Glomerular endothelial cell (primary cell): ENCODE measurements at places on chromosomes 13 and 19.

GRCh38 chr13:110706570-110707372 lies 855 bp upstream of the CARS2 start:
- no peak for DNase-seq

DNA sequence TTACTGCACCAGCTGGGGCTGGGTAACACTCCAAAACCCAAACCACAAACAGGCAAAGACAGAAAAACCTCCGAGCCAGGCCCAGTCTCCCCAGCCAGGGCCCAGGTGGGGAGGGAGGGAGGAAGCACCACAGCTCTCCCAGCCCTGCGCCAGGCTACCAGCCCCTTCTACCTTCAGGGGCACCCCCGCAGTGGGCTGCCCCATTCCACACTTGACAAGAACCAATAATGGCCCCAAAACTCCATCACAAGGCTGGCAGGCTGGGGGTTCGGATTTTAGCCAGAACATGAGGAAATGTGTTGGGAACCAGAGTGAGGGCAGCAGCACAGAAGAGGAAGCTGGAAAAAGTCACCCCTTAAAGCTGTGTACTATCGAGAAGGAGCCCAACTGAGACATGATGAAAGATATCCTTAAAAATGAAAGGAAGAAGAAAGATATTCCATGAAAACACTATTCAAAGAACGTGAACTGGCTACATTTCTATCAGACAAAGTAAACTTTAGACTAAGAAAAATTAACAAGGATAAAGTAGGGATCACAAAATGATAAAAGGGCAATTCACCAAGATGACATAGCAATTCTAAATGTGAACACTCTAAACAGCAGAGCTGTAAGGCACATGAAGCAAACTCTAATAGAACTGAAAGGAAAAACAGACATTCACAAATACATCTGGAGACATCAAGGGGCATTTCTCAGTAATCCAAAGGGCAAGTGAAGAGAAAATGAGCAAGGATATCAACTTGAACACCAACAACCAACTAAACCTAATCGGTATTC lies 12.9 kb downstream of the TUBGCP3 start:
- DNase-seq, result no peak

DNA sequence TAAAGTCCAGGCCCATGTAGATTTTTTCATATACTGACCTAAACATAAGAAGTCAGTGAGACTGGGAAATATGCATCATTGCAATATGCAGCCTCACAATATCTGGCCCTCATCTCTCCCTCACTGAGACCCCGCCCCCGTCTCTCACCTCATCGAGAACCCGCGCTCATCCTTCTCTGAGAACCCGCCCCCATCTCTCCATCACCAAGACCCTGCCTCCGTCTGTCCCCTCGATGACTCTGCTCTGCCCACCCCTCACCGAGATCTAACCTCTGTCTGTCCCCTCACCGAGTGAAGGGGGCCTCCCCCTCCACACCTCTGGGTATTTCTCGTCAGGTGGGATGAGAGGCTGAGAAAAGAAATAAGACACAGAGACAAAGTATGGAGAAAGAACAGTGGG lies 20.5 kb upstream of the ZNF846 start:
- no peak for DNase-seq

GRCh38 chr19:42292963-42293362 lies 9.0 kb upstream of the PRR19 start:
- DNase-seq, result no peak

GRCh38 chr19:28987177-28987576 lies 225.8 kb downstream of the UQCRFS1 start:
- DNase-seq, result no peak

DNA sequence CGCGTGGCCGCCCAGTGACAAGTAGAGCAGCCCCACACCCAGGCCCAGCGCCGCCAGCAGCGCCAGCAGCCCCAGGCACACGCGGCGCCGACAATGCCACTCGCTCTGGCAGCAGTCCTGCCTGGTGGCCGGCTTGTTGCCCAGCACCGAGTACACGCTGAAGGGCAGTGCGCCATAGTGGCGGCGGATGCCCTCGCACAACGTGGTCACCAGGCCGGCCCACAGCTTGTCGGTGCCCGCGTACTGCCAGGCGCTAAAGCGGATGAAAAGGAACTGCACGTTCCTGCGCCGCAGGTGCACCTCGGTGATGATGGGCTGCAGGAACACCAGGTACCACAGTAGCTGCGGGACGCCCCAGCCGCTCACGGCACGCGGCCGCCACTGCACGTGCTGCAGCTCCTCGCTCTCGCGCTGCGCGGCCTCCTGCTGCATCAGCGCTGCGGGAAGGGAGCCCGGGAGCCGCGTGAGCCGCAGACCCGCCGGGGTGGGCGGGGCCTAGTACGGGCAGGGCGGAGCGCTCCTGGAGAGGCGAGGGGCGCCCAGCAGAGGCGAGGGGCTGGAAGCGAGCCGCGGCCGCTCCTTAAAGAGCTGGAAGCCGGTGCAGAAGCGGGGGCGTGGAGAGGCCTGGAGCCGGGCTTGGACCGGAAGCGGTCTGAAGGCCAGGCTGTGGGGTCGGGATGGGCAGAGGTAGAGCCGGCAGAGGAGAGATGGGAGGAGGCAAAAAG lies 7.3 kb downstream of the NKPD1 start:
- no peak for DNase-seq

- no peak for DNase-seq
These were observed 10.6 kb downstream of the GPI start for GRCh38 chr19:34375598-34375997.

DNA sequence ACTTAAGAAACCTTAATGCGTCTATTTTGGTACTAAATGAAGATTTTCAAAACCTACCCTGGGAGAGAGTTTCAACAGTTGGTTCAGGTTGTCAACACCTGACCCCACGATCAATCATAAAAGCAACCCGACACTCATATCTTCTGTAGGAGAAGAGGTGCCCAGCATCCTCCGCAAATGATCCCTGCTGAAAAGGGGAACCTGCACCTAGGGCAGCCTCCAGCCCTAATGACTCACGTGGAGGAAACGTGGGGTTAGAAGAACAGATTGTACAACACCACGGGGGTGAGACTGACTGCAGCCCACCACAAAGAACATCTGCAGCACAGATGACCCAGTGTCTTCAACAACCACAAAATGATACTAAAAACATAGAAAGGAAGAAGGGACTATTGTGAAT lies 116.3 kb downstream of the RAB20 start:
- no peak for DNase-seq

DNA sequence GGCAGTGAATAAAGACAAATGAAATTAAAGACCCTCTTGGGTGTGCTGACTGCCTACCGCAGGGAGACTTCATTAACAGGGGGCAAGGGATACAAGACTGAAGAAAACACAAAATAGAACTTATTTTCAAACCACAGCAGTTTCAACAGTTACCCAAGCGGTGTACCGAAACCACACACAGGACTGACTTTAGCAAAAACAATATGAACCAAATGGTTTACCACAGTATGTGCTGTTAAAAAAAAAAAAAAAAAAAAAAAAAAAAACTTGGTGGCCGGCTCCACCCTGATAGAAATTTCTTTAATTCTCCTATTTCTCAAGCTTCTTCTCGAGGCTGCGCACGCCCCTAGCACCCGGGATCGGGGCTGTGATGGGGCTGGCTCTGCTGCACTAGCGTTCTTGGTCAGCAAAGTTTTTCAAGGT lies 42.6 kb downstream of the KLF2 start:
- no peak for DNase-seq

- DNase-seq, result no peak
These were observed 1132.6 kb upstream of the SLC10A2 start for GRCh38 chr13:104198801-104199200.

DNA sequence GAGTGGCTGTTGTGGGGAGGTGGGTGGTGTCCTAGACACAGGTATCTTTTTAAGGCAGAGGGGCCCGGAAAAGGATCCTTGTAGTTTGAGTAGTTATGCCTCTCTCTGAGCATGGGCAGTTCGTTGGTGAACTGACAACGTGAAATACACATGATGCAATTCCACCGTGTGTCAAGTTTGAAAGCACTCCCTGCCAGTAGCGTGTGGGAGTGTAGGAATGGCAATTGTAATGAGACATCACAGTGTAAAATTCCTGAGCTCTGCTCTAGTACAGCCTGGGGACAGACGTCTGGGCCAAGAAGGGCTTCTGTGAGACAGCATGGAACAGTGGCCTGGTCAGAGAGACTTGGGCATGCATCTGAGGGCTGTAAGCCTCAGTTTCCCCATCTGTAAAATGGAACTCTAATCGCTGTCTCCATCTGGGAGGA lies 10.4 kb upstream of the ASF1B start:
- no peak for DNase-seq

DNA sequence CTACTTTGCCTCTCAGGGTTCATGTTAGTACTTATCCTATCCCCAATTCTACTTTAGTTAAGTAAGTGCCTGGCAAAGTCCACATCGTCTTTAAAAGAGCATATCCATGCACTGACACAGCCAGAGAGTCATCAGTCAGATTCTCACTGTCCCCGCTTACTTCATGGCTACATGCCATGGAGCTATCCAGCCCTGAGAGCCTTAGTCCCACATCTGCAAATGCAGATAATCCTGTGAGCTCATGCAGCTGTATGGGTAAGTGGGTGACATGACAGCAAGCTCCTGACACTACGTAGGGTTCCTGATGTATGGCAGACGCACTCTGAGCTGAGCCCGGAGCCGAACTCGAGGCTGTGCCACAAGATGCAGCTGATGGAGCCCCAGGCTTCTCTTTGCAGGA lies 661.5 kb downstream of the LIG4 start:
- no peak for DNase-seq

- DNase-seq, result no peak
These were observed 89.3 kb downstream of the MIPEP start for GRCh38 chr13:23799945-23800344.

- no peak for DNase-seq
These were observed 30.8 kb upstream of the USE1 start for GRCh38 chr19:17184371-17184841.

GRCh38 chr19:48578891-48579290 lies 26.9 kb downstream of the SULT2B1 start:
- DNase-seq, result no peak

DNA sequence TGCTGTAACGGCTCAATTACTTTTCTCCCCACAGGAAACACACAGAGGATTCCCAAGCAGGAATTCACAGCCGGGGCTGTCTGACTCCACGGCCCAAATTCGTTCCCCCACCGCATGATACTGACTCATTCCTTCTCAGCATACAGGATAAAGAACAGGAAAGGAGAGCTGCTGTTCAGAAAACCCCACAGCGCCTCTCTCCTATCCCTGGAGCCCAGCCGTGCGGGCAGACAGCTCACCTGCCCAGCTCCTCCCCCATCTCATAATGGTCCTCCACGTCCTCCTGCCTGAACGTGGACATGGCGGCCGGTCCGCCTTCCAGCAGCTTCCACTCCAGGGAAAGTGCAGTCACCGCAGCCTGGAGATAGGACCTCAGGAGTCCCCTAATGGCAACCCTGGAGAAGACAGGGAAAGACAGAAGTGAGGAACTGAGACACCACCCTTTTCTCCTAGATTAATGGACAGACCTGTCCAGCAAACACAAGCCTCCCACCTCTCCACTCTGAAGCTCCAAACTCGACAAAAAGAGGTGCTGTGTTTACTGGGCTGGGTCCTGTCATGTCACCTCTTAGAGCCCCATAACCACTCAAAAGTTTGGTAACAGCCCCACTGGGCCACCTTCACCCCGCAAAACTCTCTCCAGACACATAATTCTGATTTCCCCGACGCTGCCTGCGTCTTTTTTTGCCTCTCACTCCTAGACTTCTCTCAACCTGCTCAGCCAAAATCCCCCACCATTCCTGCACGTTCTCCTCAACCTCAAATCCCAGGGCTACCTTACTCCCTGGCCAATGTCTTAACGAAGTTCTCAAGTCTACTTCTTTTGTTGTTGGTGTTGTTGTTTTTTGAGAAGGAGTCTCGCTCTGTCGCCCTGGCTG lies 1.2 kb downstream of the DAPK3 start:
- DNase-seq, result no peak

- no peak for DNase-seq
These were observed 42.3 kb downstream of the USPL1 start for GRCh38 chr13:30659980-30660379.

DNA sequence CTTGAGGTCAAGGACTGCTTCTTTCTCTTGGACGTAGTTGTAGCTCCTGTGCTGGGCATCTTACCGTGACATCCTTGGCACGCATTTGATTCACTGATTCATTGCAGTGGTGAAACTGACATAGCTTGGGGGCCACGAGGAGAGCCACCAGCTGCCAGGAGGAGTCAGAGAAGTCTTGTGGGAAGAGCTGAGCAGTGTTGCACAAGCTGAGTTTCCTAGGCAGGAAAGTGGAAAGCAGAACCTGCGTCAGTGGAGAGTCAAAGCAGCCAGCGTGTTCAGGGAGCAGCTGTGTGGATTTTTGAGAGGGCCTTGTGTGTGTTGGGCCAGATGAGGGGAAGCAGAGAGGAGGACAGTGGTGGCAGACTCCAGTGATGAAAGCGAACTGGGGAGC lies 5.3 kb upstream of the GPR183 start:
- DNase-seq, result no peak

GRCh38 chr19:34274284-34274826 lies 20.0 kb downstream of the GARRE1 start:
- no peak for DNase-seq

DNA sequence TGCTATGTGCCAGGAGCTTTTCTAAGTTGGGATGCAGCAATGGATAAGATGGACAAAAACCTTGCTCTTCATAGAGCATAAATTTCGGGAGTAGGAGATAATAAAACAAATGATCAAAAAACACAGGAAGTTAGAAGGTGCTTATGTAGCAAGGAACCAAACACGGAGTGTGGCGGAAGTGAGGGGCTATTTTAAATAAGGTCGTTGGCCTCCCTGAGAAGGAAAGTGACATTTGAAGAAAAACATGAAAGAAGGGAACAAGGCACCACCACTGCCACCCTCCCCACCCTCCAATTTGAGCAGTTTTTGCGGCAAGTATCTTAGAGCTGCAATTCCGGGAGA lies 3.2 kb upstream of the GSX1 start:
- no peak for DNase-seq

DNA sequence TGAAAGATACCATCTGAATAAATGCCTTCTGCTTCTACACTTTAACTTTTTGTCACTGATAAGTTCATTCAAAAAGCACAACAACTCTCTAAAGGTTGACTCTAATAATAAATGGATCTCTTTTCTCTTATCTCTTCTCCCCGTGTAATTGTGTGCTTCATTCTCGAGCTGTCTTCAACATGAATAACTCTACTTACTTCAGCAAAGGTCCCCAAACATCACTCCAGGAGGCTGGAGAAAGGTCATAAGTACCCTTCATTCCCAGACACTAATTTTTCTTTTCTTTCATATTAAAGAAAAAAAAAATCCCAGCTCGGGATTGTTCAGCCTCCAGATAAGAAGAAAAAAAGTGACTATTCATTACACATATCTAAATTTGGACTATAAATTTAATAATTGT lies 222.2 kb downstream of the FOXO1 start:
- DNase-seq, result no peak

- DNase-seq, result no peak
These were observed 27.8 kb upstream of the TDRD3 start for GRCh38 chr13:60369242-60369641.

- DNase-seq, result no peak
These were observed 7.8 kb upstream of the SELENOV start for GRCh38 chr19:39506944-39507714.

GRCh38 chr13:19305434-19305833 lies 123.8 kb upstream of the TUBA3C start:
- no peak for DNase-seq
